ENCODE measurements at places on chromosomes 5 and 9.

DNA sequence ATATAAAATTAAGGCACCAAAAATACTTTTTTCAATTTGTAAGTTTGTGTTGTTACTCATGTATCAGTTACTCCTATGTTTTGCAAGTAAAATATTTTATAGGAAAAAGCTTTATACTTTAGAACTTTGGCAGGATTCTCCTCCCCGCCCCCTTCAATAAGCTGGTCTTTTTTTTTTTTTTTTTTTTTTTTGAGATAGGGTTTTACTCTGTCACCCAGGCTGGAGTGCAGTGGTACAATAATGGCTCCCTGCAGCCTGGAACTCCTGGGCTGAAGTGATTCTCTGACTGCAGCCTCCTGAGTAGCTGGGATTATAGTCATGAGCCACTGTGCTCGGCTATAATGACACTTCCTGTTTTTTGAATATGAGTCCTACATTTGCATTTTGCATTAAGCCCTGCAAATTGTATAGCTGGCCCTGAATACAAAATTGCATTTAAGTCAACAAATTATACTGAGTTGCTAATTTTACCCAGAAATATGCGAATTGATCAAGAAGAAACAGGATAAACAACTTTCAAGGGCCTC lies 192.9 kb downstream of the PIK3R1 start:
- DNase-seq = no peak

DNA sequence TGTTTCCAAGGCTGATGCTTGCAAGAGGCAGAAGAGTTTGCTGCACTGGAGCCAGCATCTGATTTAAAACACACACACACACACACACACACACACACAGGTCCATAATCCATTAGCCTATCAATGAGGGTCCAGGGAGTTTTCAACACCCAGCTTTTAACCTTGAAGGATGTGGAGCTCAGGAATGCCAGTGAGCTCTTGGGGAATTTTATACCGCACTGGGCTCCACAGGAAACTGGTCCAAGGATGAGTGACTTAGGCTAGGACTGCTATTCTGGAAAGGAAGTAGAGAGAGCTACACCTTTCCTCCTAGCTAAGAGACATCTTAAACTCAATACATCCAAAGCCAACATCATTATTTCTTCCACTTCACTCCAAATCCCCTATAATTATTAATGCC lies 942 bp upstream of the NRG2 start:
- DNase-seq = no peak

DNA sequence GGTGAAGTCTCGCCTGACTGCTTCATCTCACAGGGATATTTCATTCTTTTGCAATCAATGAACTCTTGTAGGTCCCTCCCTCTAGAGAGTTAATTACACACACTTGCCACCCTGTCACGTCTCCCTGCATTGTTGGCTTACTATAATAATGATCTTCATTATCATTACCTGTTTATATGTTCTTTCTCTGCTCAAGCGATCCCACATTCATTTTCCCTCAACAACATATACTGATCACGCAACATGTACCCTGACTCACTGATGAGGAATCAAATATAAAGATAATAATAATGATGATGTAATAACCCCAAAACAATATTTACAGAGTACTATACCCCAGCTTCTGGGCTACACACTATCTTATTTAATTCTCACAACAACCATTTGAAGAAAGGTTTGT lies 88.5 kb downstream of the FEM1C start:
- no peak for DNase-seq

- DNase-seq = no peak
Observed at GRCh38 chr5:22926574-22926973, 73.4 kb upstream of the CDH12 start.

DNA sequence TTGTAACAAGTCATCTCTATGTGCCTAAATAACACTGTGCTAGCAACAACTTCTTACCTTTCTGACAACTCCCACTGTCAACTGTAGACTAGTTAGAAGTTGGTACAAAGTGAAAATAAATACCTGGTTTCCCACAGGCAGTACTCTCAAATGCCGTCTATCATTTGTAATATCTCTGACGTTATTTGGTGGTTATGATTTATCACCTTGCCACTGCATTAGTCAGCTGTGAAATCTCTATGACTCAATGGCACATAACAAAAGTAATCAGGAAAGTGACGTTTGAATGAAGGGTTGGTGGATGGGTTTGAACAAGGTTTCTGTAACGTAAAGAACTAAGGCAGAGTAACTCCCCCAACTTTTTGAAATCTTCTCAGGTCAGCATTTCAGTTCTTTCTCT lies 592.3 kb downstream of the MAT2B start:
- DNase-seq = no peak

DNA sequence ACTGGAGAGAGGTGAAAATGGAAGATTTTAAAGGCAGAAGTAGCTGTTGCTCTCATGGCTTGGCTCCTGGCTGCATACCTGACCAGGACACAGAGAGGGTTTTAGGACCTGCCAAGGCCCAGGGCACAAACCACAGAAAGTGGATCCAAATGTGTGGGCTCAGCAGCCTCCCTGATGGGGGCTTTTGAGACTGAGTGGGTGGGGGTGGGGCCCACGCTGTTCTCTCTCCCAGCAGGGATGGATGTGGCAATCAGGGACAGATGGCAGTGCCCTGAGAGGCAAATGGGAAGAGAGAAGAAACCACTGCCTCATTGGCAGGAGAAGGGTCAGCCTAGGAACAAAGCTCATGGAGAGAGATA lies 34.9 kb upstream of the TIFAB start:
- no peak for DNase-seq

DNA sequence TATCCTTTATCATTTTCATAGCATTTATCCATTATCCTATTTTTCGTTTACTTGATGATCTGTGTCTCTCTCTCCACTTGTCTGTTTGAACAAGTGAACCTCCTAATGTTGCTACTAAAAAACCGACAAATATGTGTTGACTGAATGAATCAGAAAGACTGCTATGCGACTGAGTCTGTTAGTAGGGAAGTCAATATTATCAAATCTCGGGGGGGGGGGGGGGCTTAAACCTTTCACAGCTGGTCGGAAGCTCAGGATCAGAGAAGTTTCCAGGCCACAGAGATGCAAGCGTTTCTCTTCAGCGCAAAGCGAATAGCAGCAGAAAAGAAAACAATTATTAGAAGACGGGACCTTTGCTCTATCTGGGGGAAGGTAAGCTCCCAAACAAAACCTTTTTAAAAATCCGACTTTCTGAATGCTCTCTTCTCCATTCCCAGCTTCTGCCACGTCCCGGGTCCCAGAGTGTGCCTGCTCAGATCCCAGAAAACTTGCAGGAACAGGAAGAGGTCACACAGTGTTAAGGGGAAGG lies 412 bp downstream of the RIOK2 start:
- DNase-seq = no peak

GRCh38 chr5:60578315-60578714 lies 121.7 kb downstream of the DEPDC1B start:
- no peak for DNase-seq

DNA sequence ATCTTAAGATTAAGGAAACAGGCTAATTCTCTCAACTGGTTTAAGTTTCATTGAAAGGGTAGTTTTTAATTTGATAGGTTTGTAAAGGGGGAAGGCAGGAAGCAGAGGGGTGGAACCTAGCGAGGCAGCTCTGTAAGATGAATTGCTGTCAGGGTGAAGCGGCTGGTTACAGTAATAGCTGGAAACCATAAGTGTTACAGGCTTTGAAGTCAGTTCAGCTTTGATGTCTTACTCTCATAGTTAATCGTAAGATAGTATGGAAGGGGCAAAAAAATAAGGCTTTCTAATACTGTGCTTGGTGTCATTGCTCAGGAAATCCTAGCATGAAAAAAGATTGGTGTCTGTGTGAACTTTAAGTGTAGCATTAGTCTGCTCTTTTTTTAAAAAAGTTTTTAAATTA lies 20.3 kb downstream of the POU5F2 start:
- DNase-seq = no peak

GRCh38 chr9:130939405-130940026 lies 469 bp upstream of the FIBCD1 start:
- no peak for DNase-seq

- DNase-seq = no peak
Observed at GRCh38 chr9:120912958-120913646, 13.5 kb downstream of the TRAF1 start.

GRCh38 chr9:128920381-128921058 lies at the start of gene PHYHD1:
Gene PHYHD1, plus strand, starts transcription at chr9:128920982. Its CDS starts 1,342 bp downstream, at chr9:128922324.
- no peak for DNase-seq

DNA sequence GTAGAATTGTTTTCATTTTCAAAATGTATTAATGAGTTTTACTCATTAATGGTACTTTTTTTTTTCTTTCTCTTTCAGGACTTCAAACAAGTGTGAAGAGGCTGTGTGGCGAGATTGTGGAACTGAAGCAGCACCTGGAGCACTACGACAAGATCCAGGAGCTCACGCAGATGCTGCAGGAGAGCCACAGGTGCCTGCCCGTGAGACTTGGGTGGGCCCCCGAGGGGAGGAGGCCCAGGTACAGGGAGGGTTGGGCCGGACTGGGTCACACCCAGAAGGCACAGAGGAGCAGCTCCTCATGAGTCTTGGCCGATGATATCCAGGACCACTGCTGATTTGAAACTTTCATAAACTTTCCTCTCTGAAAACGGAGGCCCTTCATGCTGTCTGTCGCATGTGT lies 35.6 kb downstream of the CEP72 start:
- DNase-seq = no peak

- no peak for DNase-seq
Observed at GRCh38 chr5:2537378-2538145, 213.9 kb downstream of the IRX2 start.

- no peak for DNase-seq
Observed at GRCh38 chr5:170907758-170908157, 45.9 kb downstream of the RANBP17 start.

DNA sequence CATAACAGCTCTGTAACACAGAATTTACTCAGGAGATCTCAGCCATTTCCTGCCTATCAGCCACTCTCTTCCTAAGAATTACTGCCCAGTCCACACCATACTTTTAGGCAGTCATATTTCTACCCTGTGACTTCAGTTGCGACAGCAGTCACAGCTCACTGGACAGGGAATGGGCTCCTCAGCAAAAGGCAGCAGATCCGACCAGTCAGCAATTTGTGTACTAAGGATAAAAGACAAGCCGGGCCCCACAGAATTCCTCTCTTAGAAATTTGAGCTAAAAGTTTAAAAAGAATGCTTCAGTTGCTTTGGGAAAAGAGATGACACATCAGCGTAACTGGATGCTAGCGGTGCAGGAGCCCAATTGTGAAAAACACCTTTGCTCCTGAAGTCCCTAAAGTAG lies 172.1 kb downstream of the ENC1 start:
- no peak for DNase-seq

- DNase-seq = no peak
Observed at GRCh38 chr9:70133253-70134208, 89.9 kb downstream of the MAMDC2 start.

- no peak for DNase-seq
Observed at GRCh38 chr5:81234299-81234698, 1.2 kb downstream of the CKMT2 start.

GRCh38 chr5:32072054-32072453 lies 102.1 kb downstream of the GOLPH3 start:
- no peak for DNase-seq

DNA sequence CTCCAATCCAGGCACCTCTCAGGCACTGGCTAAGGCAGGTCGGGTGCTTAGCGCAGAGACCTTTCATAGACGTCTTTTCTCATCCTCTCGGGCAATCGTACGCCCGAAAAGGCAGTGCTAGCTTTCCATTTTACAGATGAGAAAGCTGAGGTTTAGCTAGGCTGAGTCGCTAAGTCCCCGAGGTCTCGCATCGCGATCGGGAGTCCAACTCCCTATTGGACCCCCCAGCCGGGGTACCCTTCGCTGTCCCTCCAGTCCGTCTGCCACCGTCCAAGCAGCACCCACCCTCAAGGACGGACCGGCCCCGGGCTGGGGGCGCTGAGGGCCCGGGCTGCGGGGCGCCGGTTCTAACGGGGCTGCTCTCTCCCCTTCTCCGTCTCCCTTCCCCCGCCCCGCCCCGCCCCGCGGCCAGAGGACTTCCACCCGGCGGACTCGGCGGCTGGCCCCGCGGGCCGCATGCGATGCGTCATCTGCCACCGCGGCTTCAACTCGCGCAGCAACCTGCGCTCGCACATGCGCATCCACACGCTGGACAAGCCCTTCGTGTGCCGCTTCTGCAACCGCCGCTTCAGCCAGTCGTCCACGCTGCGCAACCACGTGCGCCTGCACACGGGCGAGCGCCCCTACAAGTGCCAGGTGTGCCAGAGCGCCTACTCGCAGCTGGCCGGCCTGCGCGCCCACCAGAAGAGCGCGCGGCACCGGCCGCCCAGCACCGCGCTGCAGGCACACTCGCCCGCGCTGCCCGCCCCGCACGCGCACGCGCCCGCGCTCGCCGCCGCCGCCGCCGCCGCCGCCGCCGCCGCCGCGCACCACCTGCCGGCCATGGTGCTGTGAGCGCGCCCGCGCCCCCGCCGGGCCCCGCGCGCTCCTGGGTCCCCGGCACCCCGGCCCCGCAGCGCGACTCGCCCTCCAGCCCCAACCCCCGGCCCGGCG lies 12.5 kb upstream of the EXOSC2 start:
- no peak for DNase-seq

GRCh38 chr9:71763832-71764231 lies 4.5 kb downstream of the CEMIP2 start:
- DNase-seq = no peak

DNA sequence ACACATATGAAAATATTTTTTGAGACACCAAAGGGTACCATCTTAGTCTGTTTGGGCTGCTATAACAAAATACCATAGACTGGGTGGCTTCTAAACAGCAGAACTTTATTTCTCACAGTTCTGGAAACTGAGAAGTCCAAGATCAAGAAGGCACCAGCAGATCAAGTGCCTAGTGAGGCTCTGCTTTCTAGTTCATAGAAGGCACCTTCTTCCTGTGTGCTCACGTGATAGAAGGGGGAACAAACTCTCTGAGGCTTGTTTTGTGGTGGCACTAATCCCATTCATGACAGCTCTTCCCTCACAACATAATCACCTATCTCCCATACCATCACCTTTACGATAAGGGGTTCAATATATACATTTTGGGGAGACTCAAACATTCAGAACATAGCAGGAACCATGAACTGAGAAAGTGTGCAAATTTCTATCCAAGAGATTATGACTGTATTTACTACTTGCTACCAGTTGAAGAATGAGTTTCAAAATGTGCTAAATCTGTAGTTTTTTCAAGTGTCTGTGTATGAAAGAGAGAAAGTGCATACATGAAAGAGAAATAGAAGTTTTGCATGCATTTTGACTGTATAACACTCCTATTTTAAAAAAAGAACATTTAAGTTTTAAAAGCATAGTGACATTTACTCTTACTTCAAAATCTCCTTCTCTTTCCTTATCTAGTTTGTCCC lies 207.3 kb downstream of the PARP8 start:
- DNase-seq = no peak

GRCh38 chr5:90878081-90878480 lies 319.5 kb downstream of the ADGRV1 start:
- no peak for DNase-seq

GRCh38 chr5:169705322-169705721 lies 68.2 kb downstream of the DOCK2 start:
- DNase-seq = no peak

DNA sequence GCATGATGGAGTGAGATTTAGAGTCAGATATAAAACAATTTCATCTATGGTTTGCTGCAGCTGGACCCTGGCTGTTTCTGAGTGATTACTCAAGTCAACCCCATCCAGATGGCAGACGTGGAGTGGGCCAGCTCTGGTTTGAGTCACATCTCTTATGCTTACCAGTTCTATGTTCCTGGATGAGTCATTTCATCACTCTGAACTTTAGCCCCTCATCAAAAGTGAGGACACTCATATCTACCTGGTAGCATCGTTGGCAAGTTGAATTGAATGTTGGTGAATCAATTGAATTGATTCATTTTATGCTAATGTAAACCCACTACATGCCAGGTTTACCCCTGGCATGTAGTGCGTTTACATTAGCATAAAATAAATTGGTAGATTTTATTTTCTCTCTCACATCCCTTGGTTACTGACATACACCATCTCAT lies 176.4 kb downstream of the FGF18 start:
- no peak for DNase-seq
